ENCODE measurements at places on chromosomes 2 and 18.
A peak's percentile ranks its signal among the peaks of the same experiment; 100 is the strongest.

- no peak for DNase-seq
Observed at GRCh38 chr2:34241905-34242762, 643.0 kb upstream of the FAM98A start.

- DNase-seq, result peak; percentile 23
Observed at GRCh38 chr2:105344704-105345345, 7.5 kb downstream of the C2orf49 start.

- DNase-seq, result no peak
Observed at GRCh38 chr2:38174646-38175423, 98.9 kb upstream of the CYP1B1 start.

DNA sequence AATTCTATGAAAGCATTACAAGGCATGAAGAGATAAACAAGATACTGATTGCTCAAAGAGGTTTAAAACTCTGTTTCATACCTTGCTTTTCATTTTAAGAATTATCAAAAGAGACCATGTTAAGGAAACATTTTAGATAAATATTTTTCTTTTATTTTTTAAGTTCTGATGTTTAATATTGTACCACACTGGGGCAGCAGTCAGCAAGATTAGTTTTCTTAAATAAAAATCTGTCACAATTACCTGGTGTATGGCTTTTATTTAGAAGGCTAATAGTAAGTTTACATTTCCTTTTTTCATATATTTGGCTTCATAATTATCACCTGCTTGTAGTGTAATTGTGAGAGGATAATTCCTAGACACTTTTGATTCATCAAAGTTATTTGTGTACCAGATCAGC is 46.4 kb downstream of the ZNF804A start:
- DNase-seq, result no peak

GRCh38 chr2:179729966-179730365 is 131.4 kb downstream of the ZNF385B start:
- DNase-seq, result no peak

DNA sequence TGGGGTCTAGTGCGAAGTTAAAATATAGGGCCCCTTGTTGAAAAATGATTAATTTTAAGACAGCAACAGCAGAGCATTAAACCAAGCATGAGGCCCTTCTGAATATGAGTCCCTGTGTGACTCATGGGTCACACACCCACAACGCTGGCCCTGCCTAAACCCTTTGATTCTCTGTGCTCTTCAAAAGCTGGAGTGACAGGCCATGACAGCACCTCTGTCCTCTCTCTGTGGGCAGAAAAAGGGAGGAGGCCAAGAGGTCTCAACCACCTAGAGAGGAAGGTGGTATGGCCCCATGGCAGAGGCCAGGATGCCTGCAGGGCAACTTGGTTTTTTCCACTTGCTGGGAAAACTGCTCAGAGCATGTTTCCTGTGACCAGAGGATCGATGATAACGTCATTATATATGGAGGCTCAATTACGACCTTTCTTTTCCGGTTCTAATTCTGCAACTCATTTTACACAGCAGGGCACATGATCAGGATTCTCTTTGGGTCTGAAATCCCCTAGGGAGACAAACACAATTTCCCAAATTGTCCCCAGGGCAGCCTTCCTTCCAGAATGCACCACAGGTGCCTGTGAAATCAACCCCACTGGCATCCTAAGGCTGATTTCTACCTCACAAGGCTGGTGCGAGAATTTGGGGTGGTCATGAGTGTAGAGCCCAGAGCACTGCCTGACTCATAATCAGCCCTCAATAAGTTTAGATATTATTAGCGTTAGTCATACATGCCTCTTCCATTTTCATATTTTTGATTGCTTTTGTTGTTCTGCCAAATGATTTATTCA is 102.0 kb upstream of the PPP1CB start:
- no peak for DNase-seq

DNA sequence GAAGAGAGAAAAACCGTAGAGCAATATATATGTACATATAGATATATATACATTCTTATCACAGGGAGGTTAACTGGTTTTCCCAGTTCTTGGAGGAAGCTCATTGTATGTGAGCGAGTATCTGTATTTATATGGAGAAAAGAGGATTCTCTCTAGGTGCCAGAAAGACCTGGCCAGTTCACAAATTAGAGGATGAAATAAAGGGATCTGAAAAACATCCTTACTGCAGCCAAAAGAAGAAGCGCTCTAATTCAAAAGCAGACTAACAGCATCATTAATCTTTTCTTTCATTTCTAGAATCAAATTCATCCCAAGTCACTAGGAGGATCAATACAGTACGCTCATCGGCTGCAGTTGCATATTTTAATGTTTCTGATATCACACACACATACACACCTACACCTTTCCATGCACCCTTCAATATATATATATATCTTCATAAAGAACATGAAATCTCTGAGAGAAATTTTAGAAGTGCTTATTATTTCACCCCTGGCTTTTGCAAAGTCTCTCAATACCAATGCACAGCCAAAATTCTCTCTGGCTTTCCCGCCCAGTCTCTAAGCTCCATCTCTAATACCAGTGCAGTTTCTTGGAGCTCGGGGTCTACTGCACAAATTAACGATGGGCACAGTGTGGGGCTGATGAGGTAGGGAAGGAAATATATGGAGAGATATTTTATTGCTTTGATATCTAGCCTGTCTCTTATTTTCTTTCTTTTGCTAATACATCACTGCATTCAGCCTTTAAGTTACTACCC is 731 bp downstream of the NRXN1 start:
- DNase-seq, result no peak

DNA sequence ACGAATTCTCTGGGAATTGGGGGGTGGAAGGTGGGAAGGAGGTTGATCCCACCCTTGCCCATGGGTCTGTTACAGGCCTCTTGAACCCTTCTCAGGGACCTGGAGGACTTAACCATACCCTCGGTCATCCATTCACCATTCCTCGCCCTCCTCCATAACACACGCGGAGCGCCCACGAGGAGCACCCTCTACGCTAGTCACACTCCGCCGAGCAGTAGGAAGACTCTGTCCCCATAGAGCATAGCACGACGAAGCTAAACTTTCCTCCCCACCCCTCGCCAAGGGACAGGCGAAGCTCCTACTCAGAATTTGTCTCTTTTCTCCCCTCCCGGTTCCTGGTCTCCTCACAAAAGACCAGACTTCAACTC is 611 bp upstream of the ITSN2 start:
- DNase-seq, result no peak

DNA sequence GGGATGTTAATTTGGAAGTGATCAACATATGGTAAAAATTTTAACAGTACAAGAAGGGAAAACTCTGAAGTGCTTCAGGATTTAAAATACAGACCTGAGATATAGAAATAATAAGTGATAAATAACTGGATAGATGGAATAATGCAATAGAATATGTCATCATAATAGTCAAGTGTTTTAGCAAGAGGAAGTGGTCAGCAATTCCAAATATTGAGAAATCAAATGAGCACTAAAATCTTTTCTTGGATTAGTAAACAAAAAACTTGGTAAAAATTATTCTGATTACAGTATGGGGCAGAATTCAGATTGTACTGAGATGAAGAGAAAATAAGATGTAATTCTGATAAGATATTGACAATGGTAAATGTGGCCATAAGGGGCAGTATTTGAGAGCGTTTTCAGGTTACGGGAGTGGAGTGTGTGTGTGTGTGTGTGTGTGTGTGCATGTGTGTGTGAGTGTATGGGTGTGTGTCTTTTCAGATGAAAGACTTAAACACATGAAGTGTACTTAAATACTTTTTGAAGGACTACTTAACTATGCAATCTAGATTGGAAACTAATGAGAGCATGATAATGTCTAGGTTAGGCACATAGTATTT is 217.9 kb upstream of the ITGA4 start:
- DNase-seq, result no peak

DNA sequence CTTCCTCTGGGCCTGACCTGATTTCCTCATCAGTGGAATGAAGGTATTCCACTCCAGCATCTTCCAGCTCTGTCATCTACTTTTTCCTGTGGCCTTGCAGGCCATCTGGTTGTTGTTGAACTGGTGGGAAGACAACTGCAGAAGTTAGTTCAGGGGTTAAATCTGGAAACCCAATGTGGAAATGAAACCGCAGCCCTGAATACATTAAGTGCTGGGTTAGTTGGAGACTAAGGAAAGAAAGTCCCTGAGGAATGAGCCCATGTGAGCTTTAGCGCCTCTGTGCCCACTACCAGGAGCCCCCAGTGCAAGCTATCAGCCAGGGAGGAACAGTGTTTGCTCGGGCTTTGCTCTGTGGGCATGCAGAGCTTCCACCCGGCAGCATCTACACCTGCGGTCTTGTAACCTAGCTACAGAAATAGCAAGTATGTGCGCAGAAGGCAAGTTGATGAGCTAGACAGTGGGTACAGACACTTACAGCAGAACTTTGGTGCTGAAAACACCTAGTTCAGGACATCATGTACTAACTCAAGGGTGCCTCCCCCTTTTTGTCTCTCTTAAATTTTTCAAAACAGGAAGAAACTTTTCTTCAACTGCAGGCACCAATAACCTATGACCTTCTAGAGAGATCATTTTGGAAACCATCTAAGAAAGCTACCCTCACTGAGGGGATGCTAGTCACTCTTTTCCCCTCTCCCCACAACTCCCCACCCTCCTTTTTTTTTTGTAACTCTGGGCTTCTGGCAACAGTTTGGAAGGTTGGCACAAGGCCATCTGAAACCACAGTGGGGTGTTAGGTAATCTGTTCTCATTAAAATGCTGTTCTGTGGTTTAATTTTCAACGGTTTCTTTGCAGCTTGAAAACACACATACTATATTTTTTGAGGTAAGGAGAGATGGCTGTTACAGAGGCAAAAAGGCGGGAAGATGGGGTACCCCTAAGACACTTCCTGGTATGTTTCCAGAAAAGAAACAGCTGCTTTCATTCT is 18.3 kb upstream of the CXCR4 start:
- no peak for DNase-seq

- DNase-seq, result no peak
Observed at GRCh38 chr18:70188113-70188512, 17.4 kb downstream of the RTTN start.

DNA sequence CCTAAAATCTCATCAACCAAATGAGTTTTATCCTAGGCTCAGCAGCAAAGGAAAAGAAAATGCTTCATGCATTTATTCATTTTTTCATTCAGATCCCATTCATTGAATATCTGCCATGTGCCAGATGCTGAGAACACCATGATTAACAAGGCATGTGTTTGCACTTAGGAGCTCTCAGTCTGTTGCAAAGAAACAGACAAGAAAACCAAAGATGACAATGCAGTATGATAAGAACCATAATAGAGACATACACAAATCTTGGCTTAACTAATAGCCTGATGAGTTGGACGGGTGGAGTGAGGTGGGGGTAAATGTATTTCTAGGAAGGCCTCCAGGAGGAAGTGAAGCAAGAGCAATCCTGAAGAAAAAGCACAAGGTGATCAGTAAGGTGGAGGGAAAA is 177.8 kb upstream of the SCN7A start:
- no peak for DNase-seq

DNA sequence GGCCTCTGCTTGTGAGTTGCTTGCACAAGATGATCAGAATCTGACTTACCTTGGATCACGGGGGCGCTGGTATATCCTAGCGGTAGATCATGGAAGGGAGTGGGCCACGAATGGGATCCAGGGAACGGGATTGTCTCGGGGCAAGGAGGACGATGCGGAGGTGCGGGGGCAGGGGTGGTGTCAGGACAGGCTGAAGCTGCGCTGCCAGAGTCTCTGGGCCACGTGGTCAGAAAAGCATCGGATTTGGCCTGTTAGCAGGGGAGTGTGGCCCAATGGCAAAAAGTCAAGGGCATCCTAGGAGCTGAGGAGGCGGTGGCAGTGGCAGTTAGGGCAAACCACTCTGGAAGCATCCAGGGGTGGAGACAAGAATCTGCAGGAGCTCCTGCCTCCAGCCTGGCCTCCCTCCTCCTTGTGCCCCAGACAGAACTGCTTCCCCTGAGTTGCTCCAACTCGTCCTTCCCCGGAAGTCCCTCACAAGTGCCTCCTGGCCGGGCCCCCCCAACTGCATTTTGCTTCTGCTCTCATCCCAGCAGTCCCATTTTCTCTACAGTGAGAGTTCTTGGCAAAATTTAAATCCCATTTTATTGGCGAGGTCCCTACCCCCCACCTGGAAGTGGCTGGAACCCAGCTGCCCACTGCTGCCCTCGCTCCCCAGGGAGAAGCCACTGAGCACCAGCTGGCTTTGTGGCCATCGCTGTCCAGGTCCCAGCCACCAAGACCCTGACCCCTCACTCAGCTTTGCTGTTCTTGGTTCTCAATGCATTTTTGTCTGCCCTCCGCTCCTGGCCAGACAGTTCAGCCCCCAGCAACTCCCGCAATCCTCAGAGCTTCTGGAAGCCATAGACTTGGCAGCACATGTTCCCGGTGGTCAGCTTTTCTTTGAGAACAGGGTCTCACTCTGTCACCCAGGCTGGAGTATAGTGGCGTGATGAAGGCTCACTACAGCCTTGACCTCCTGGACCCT is 5.6 kb upstream of the CCDC74B start:
- no peak for DNase-seq

GRCh38 chr2:204072443-204073324 is 136.1 kb downstream of the ICOS start:
- no peak for DNase-seq

GRCh38 chr2:36775261-36775660 is 78.8 kb downstream of the VIT start:
- no peak for DNase-seq

DNA sequence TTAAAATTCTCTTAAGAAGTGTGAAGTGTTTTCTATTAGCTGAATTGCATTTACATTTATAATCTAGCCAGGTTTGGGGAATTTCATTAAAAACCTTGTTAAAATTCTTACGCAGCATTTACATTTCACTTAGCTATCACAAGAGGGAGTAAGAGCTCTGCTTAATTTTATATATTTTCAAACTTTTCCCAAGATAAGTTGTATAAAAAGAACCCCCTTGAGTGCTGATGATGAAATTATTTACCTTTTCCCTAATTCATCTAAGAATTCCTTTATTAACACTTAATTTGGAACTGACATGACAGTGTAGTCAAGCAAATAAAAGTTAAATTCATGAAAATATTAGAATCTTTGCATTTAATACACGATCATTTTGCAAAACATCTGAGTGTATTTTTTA is 54.2 kb upstream of the ZSWIM2 start:
- DNase-seq, result no peak

- no peak for DNase-seq
Observed at GRCh38 chr2:30421604-30422443, 25.2 kb upstream of the LCLAT1 start.

DNA sequence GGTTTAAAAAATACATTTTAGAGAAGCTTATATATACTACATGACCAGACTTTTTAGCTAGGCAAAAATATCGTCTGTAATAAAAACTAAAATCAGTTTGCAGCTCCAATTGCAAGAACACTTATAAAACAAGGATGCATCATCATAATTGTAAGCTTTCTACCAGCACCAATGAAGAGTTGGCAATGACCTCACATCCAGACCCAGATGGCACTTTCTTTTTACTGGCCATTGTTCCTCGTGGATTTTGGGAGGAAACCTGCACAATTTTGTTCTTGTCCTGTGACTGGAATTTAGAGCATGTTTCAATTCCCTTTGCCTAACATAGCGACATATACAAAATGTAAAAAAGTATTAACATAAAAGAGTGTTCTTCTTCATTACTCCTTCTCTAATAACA is 174.3 kb downstream of the ZNF521 start:
- no peak for DNase-seq
